ENCODE measurements at places on chromosomes 13 and 19.

GRCh38 chr13:80400865-80401426 is 60.0 kb upstream of the SPRY2 start:
- no peak for DNase-seq

GRCh38 chr19:16013181-16013850 is 63.0 kb upstream of the TPM4 start:
- no peak for DNase-seq

DNA sequence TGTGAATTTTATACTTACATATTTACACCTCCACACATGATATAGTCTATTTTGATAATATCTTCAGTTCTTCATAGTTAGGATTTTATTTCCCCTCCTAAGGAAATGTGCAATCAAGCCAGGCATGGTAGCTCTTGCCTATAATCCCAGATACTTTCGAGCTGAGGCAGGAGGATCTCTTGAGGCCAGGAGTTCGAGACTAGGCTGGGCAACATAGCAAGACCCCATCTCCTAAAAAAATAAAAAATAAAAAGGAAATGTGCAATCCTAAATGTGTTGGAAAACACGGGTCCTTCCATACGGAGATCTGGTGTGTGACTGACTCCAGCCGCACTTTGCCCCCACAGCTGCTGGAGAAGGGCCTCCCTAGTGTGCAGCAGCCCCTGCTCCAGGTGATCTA is 71.5 kb downstream of the ZAR1L start:
- DNase-seq: no peak

- DNase-seq: no peak
These were observed 1626.3 kb upstream of the MIR17HG start for GRCh38 chr13:89721216-89721615.

- no peak for DNase-seq
These were observed 26.9 kb upstream of the PIK3R2 start for GRCh38 chr19:18126097-18126496.

GRCh38 chr13:90447734-90448101 is 899.8 kb upstream of the MIR17HG start:
- peak; percentile 26 for DNase-seq

All from GM04504 (cell line).